ENCODE measurements at places on chromosomes 7 and 10.

- no peak for DNase-seq
These were observed 501.0 kb upstream of the SORCS1 start for GRCh38 chr10:107665459-107665858.

GRCh38 chr10:31838065-31838464 lies 90.6 kb downstream of the ARHGAP12 start:
- DNase-seq = no peak

GRCh38 chr7:122643250-122643649 lies 55.7 kb downstream of the RNF133 start:
- no peak for DNase-seq

DNA sequence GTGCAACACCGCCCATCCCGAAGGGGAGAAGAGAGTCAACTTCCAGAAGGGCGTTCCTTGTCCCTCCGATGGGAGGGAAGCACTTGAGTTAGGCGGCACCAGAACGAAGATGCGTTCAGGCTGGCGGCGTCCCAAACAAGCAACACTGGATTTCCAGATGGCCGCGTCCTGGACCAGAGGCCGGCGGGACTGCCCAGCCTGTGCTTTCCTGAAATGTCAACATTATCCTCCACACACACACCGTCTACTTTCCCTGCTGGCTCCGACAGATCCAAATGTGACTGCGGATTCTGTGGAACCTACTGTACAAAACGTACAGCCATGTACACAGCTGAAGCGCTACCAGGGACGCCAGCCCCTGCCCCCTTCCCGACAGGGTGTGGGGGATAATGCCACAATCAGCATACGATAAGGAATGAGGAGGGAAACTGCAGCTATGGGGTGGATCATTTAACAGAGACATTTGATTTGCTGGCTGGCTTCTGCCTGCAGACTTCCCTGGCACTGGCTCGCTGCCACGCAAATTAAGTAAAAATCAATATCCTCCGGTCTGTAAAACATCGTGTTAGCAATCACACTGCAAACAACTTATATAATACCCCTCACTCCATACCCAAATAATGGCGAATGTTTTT lies 82.1 kb downstream of the ZRANB1 start:
- no peak for DNase-seq

DNA sequence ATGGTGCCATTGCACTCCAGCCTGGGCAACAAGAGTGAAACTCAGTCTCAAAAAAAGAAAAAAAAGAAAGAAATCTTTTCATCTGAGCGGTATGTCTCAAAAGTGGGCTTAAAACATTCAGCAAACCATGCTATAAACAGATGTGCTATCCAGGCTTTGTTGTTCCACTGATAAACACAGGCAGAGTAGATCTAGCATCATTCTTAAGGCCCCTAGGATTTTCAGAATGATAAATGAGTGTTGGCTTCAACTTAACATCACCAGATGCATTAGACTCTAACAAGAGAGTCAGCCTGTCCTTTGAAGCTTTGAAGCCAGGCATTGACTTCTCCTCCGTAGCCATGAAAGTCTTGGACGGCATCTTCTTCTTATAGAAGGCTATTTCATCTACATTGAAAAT lies 23.1 kb downstream of the DYDC2 start:
- DNase-seq = no peak

DNA sequence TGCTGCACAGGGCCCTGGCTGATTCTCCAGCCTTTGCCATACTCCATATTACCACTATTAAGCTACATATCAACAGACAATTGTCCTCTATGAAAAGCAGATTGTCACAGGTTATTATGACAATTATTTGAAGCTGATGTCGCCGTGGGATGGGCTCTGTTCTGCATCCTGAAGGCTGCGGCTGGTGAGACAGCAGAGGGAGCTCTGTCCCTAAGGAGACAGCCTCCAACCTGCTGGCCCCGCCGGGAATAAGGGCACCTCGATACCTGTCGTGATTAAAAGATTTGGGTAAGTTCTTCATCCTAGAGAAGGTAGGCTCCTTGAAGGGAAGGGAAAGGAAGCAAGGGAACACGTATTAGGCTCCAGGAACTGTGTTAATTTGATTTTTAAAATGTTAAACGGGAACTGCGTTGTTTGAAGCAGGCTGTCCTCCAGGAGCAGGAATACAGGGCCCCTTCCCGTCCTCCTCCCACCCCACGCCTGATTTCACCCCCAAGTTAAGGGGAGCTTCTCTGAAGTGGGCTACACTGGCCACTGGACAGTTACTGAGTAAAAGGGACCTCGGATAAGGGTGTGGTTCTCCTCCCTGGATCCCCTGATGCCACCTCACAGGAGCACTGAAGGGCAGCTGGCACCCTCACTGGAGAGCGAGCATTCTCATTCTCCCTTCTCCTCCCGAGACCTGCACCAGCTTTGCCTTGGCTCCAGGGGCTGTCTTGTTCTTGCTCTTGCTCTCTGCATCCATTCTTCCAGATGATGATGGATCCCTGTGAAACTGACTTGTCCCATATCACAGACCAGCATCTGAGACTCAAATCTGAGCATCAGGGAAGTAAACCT lies 11.8 kb upstream of the TIAL1 start:
- DNase-seq = peak; percentile 23

DNA sequence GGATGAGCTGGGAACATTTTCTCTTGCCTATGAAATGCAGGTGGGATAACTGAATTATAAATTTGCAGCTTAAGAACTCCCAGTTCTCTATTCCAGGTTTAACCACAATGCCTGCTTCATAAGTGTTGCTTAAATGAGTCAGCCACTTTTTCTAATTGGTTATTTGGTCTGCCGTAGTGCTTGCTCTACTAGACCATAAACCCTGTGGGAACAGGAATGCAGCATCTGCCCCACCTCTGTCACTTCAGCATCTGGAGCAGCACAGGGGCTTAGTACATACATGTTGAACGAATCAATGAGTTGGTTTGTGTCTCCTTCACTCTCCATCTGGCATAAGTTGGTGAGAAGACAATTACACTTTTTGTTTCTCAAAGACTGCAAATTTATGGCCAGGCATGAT lies 95.2 kb upstream of the PTER start:
- DNase-seq = no peak

DNA sequence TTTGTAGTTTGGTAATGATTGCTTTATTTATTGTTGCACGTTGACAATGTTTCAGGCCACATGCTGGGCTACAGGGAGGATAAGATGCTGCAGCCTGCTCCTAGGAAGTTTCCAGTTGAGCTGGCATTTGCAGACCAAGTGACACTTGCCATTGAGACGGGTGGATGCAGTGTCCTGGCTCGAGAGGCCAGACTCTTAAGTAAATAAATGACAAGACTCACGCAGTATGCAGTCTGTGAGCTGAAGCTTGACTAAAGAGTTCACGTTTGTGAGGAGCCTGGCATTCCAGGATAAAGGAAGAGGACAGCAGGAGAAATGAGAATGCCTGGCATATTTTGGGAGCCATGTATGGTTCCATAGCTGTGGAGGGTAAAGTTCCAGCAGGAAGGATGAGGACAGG lies 105.8 kb downstream of the BAMBI start:
- DNase-seq = no peak

DNA sequence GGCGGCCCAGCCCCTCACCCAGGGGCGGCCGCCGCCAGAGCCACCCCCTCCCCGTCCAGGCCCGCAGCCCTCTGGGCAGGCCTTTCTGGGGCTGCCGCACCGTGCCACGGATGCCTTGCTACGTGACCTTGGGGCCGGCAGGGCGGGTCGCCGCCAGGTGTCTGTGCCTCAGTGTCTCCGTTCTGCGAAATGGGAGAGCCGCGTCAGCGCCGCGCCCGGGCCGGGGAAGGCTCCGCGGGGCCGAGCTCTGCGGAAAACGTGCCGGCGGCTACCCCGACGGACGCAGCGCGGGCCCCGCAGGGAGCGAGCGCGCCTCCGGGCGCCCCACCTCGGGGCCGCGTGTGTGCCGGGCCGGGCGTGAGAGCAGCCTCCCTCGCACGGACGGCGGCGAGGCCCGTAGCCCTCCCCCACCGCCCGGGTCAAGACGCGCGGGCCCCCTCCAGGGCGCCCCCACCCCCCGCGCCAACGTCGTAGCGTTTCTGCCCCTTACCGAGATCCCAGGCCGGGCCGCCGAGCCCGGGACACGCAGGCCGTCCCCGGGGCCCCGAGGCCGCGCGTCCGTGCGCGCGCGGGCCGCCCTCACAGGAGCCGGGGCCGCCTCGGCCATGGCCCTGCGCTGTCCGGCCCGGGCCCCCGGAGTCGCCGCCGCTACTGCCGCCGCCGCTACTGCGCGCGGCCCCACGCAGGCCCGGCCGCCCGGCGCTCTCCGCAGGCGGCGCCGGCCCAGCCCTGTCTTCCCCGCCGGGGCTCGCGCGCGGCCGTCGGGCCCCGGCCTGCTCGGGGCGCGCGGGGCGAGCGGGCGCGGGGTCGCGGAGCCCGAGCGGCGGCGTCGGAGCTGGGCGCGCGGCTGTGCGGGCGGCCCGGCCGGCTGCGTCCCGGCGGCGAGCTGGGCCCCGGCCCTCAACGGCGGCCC lies 1.1 kb downstream of the ZNF777 start:
- no peak for DNase-seq

DNA sequence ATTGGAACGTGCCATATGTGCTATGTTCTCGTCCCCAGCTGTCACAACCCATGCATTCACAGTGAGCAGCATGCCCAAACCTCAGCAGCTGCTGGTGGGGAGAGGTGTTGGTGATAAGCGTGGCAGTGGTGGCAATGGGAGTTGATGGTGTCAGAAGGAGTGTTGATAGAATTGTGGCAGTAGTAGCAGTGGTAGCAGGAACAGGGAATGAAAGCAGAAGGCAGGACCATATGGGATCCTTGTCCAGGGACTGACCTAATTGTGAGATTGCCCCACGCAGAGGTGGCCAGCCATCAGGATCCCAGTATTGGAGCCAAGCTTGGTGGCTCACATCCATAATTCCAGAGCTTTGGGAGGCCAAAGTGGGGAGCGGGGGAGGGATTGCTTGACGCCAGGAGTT lies 276.3 kb downstream of the GALNT17 start:
- no peak for DNase-seq

- no peak for DNase-seq
These were observed 265.9 kb downstream of the ZEB1 start for GRCh38 chr10:31584876-31585275.

DNA sequence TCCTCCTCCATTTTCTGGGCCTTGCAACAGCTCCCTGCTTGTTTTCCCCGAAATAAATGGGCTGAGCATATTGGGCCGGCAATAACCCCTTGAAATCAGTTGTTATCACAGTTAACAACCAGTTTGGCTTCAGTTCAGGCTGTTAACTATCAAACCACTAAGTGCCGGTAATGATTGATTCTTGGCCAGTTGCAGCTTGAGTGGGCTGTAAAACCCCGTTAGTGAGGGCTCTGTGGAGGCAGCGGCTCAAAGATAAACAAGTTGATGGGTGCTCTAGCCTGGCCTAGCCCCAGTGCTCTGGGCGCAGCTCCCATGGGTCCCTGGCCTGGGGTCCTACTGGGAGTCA lies 8.3 kb downstream of the FGF8 start:
- DNase-seq = no peak

DNA sequence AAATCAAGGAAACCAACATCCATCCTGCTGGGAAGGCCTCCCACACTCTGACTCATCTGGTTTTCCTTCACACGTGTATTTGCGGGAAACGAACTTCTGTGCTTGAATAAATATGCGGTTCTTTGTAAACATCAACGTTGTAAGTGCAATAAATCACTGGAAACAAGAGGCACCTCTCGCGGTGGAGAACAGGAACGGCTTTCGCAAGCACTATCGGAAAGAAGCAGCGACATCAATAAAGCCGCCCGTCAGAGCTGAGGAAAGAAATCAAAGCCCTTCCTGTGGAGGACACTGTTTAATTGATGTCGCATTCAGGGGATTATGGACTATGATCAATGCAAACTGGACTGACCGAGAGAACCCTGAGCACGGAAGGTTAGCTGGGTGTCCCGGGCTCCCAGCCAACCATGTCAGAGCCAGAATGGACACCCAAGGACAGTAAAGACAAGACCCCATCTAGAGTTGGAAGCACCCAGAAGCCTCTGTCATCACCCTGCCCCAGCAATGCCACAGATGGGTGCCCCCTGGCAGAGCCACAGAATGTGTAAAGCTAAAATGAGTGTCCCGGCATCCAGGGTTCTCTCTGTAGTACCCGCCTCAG lies 37.6 kb downstream of the OAT start:
- DNase-seq = no peak

DNA sequence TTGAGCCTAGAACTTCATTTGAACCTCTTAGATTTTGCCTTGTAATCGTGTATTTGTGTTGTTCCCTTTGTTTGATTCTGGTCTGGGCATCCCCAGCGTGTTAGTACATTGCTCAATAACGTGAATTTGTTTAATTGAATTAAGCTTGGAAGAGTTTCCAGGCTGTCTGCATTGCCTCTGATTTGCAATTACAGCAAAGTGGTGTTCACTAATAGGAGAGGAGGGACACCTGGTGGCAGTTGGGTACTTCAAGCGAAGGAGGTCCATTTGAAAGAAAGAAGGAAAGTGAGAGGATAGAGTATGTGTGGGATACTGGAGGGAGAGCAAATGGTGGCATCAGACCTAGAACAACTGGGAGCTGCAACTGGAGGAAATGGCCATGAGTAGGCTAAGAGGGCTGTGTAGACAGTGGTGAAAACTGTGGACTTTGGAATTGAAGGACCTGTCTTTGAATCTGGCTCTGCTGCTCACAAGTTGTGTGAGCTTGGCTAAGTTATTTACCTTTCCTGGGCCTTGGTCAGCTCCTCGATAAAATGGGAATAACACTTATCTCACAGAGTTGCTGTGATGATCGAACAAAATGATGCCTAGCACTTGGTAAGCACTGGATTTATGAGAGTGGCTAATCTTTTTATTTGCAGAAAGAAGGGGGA lies 15.1 kb downstream of the LSMEM1 start:
- peak; percentile 77 for DNase-seq

GRCh38 chr7:80132594-80132993 lies 2.0 kb upstream of the GNAI1 start:
- DNase-seq = no peak

GRCh38 chr7:27501001-27501400 lies 161.7 kb downstream of the HIBADH start:
- no peak for DNase-seq

GRCh38 chr10:559767-560047 lies 129.8 kb downstream of the DIP2C start:
- no peak for DNase-seq

GRCh38 chr7:143256325-143256724 lies 6.9 kb upstream of the GSTK1 start:
- peak; percentile 17 for DNase-seq

- peak; percentile 87 for DNase-seq
These were observed 69.0 kb downstream of the CREB5 start for GRCh38 chr7:28481091-28481926.

Measured in NAMALWA (cell line).